GM03348 (cell line): ENCODE measurements at places on chromosomes 2 and 18.

DNA sequence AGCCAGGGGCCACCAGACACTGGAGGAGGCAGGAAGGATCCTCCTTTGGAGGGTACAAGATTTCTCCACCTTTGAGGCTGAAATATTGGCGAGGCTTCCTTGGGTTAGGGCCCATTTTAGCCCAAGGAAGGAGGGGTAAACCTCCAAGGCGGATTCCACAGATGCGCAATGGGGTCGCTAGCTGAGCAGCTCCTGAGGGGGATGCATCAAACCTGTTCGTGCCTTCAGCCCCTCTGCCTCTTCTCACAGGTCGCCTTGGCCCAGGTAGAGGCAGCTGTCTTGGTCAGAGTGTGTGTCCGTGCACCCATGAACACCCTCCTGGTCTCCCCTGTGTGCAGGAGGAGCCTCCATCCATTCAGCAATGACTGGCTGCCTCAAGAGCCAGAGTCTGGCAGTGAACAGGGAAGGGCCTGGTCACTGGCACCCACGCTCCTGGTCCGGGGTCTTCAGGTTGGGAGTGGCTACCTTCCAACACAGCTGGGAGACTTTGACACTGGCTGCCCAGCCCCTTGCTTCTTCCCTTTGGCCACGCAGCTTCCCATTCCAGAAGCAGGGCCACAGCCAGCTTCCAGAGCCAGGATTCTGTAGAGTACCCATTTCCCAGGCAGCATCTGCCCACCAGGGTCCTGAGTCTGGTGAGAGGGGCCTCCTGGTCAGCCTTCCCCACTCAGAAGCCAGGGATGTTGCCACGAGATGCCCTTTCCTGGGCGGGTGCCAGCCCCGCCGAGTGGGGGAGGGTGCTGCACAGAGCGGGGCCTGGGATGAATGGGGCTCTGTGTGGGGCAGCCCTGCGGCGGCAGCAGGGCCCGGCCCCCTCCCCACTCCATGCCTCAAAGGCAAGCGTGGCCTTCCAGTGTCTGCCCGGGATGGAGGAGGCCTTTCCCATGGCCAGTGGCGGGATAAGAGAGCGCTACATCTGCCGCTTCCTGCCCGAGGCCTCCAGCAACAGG lies 95.8 kb upstream of the GPC1 start:
- no peak for DNase-seq

DNA sequence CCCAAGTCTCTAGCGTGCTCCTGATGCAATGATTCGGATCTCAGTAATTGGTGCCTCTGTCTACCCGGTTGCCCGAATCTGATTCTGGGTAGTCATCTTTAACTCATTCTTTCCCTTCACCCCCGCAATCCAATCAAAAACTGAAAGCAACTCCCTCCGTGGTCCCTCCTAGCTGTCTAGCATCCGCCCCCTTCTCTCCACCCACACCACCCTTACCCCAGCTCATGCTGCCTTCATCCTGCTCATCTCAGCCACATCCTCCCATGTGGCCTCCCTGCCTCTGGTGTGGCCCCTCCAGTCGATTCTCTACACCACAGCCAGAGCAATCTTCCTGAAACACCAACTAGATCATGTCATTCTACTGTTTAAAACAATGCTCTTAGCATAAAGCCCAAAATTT lies 62.3 kb downstream of the TTC32 start:
- DNase-seq, result no peak

- no peak for DNase-seq
These were observed 45.4 kb upstream of the LRATD1 start for GRCh38 chr2:14587119-14587518.

DNA sequence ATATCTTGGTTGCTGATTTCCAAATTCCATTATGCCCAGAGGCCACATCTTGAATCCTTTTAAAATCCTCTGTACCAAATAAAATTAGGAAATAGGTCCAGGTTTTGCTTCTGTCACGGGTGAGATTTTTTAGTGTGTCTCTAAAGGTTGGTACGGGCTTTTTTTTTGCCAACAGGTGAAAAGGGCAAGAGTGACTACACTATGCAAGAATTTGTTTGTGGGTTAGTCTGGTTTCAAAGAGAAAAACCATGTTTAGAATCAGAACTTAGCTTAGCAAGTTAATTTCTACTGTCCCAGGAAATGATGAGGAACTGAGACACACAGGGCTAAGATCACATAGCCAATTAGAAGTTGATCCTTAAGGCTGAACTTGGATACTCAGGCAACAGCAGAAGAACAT lies 41.7 kb downstream of the POLR1A start:
- DNase-seq, result peak; percentile 49

DNA sequence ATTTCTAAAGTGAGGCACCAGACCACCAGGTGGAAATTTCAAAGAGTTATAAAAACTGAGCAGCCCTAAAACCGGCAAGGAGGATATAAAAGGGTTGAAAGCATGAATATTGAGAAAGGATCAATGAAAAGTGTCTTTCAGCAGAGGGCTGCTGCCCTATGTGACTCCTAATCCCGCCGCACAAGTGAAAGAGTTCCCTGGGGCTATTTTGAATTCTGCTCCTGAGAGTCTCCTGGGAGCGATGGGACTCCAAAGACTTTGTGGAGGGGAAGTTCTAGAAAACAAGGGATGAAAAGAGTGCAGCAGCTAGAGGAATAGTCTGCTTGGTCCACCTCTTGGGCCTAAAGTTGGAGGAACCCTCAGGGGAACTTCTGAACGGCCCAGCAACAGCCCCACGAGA lies 205.2 kb downstream of the SP3 start:
- DNase-seq, result no peak

- DNase-seq, result no peak
These were observed 365.6 kb upstream of the UBE2E3 start for GRCh38 chr2:180614776-180615175.

DNA sequence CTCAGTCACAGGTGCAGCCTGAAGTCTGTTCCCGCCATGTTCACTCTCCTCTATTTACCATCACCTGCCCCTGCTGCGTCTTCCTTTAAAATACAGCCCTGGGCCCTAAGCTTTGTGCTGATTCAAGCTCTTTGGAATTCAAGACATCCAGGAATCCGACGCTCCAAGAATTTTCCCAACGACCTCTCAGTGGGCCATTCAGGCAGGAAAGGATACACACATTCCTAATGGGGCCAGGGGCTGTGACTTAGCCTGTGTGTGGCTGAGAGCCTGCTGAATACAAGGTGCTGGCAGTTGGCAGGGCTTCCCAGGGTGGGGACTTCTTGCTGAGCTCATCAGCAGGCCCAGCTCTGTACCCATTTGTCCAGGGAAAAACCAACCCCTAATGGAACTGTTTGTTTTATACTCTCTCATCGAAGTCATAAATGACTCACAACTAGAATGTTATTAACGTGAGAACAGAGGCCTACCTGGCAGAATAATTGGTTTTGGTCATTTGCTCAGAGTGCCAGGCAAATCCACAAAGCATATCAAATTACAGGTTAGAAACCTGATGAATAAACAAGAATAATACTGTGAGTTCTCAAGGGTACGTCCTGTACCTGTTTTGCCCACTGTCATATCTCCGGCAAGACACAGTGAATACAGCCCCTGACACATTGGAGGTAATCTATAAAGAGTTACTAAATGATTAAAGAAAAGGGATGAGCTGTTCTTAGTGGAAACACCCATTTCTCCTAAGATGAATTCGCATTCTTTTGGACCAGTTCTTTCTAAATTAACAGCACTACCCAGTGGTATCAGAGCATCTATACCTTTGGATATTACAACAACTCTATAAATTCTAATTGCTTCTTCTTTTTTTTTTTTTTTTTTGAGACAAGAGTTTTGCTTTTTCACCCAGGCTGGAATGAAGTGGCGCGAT lies 12.6 kb upstream of the KCMF1 start:
- DNase-seq, result peak; percentile 66

DNA sequence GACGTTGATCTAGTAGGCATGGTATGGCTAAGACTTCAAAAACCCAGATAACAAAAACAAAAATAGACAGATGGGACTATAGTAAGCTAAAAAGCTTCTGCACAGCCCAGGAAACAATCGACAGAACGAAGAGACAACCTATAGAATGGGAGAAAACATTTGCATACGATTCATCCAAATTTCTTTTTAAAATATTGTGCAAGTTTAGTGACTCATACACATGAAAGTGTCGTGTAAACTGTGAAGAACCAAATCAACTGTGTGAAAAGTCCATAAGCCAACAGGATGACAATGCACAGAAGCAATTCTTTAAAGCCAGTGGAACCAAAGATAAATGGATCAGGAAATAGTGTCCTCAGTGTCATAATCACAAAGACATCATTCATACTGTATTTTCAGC lies 671.1 kb downstream of the RNF144A start:
- no peak for DNase-seq

DNA sequence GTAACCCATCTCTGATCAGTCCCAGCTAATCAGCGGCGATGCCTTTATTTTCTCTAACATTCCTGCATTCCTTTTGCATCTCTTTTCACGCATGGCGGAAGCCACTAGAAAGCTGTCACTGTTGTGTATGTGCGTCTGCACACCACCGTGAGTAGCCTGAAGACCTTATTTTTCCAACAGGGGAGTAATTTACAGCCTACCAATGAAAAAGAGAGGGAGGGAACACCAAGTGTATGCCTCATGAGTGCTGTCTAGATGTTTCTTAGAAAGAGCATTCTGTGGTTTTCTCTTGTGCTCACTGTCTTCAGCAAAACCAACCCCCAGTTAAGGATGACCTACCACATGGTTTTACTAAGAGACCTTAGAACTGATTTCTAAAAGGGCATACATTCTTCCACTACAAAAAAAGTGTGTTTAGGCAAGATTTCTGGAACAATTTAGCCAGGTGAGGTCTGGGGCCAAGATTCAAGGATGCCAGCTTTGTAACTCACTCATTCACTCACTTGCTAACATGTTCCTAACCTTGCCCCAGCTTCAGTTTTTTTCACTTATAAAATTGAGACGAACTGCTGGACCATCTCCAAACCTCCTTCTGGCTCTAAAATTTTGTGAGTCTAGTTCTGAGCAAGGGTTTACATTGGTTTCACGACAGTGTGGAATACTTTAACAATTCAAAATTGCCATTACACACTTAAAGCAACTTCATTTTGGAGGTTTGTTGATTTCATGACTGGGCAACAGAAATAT lies 51.4 kb downstream of the BCL2 start:
- DNase-seq, result peak; percentile 11

DNA sequence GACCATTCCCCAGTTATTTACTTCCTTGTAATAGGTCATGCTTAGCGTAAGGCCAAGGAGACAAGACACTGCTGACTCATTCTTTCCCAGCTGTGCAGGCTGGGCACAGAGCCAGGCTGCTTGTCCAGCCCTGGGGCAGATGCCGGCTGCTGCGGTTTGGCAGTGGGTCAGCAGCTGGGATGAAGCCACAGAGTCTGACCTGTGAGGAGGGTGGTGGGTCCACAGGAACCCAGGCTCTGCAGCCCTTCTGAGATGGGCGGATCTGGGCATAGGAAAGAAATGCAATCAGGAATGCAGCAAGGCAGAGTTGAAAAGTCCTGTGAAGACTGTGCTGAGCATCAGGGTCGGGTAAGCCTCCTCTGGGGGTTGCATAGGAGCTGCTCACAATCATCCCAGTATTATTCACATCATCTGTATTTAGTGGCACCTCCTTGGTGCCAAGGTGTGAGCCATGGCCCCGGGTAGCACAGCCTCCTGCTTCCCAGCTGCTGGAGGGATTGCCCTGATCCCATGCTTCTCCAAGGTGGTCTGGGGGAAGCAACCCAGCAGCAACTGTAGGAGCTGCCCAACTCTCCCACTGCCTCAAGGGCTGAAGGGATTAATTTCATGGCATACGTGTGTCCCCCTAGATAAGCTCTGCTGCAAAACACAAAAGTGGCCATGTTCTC lies 139.0 kb downstream of the DDX1 start:
- peak; percentile 86 for DNase-seq

DNA sequence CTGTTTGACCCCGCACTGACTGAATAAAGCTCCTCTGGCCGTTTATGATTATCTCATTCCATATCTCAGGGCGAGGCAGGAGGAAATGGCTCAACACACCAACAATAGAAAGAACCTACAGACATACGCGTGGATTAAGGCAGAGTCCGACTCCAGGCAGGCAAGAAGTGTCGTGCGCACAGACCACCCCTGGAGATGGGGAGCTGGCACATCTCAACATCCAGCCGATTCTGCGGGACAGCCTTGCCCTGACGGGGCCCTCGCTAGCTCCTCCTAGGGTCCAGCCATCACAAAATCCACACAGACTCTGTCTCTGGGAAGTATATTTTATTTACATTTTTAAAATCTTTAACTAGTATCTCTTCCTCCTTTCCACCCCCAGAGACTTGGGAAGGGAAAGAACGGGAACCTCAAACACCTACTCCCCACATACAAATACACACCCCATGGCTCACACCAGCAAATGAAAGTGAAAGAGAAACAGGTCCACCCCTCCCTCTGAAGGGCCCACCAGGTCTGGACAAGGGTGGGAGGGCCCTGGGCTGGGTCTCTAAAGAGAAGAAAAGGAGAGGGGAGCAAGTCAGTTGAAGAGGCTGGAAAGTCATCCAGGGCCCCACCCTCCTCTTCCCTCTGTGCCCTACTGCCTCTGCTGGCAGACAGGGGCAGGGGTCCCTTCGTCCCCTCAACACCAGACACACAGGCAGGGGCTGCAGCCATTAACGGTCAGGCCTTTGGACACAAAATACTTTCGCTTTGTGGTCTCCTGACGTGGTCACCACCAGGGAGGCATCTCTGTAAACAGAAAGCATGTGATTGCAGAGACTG lies 3.2 kb downstream of the GPBAR1 start:
- no peak for DNase-seq

- DNase-seq, result no peak
These were observed 15.0 kb upstream of the GMPPA start for GRCh38 chr2:219483451-219484342.
